ENCODE measurements at places on chromosomes 13 and 19.

GRCh38 chr13:97491452-97491851 is 57.5 kb downstream of the RAP2A start:
- no peak for DNase-seq

DNA sequence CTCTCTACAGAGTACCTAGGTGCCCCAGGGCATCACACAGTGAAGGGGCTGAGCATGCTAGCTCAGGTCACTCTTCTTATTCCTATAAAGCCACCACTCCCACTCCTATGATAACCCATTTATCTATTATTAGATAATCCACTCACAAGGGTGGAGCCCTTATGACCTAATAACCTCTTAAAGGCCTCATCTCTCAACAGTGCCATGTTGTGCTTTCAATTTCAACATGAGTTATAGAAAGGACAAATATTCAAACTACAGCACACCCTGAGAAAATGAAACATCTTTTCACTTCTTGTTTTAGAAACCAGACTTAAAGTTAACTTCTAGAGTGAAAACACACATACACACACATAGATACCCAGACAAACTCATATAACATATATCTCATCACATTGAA is 1494.9 kb upstream of the MIR17HG start:
- no peak for DNase-seq

- peak; percentile 98 for DNase-seq
Measured at GRCh38 chr13:59112221-59112718, 1051.5 kb downstream of the DIAPH3 start.

DNA sequence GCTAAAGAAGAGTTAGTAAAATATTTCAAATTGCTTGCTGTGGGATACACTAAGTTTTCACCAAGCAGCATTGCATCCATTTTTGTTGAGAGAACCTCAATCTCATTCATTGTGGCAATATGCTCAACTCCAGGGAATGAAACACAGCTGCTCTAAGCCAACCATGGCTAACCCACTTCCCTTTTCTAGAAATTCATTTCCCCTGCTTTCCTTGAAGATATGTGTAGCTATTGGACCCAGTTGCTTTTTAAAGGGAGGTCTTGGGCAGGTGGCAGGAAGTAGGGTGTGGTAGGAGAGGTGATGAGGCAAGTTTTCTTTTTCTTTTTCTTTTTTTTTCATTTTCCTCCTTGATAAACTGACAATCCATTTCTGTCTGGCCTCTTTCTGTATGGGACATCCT is 452.2 kb downstream of the FGF14 start:
- DNase-seq: no peak

DNA sequence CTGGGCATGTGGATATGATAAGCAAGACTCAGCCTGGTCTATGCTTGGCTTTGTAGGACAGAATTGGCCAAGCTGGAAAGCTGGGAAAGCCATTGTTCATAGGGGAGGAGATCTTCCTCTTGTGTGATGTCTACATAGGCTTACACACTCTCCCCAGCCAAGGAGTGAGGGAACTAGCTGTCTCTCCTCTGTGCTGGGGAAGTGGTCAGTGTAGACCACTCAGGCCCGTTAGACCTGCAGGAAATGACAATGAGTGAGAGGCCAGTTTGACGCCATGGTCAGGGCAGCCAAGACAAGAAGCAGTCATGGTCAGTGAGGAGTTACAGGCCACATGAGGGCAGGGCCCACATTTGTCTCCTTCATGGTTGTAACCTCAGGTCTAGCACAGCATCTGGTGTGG is 159.1 kb upstream of the KL start:
- no peak for DNase-seq

Measured in cardiac fibroblast (primary cell).